Stimulated activated CD8-positive, alpha-beta memory T cell treated with anti-CD3 and anti-CD28 coated beads, Interleukin-4, amount 100 ng/mL, for 1 hour (primary cell): ENCODE measurements at places on chromosomes 11 and 22.

DNA sequence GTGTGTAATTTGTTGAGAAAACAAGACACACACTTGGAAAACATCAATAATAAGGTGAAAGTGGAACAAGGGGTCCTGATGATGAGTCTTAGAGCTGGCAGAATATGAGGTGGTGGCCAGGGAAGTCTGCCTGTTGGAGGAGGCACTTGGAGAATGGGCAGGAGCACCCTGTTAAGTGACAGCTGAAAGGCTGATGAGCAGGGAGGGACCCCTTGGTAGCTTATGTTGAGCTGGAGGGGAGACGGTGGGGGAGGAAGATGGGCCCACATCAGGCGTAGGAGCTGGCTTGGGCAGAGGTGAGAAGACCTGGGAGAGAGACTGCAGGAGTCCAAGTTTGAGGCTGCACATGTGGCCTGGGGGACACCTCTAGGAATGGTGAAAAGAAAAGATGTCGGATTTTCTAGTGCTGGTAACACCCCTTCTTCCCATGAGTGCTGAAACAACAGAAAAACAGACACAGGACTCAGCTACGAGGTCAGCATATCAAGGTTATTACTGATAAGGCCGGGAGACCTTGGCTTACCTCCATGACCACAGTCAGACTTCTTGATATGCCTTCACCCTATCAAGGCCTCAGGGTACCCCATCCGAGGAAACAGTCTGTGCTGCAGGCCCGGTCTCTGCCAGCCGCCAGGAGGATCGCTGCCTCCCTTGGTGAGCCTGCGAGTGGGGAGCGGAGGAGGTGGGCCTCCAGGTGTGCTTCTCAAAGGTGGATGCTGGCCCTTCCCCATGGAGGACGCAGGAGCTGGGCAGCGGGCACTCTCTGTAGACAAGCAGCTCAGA, 14.3 kb upstream of the C11orf96 start:
- DNase-seq: no peak

DNA sequence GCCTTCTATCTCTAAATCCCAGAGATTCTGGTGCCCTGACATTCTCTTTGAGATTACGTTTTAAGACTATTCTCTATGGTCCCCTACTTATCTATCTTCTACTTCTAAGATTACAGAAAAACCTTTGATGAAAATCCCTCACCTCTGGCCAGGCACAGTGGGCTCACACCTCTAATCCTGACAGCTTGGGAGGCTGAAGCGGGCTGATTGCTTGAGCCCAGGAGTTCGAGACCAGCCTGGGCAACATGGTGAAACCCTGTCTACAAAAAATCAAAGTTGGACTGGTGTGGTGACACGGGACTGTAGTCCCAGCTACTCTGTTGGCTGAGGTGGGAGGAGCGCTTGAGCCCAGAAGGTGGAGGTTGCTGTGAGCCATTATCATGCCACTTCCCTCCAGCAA, 14.4 kb downstream of the NUP98 start:
- DNase-seq: no peak

- DNase-seq: no peak
These were observed 14.5 kb downstream of the ART5 start for GRCh38 chr11:3627291-3627690.

DNA sequence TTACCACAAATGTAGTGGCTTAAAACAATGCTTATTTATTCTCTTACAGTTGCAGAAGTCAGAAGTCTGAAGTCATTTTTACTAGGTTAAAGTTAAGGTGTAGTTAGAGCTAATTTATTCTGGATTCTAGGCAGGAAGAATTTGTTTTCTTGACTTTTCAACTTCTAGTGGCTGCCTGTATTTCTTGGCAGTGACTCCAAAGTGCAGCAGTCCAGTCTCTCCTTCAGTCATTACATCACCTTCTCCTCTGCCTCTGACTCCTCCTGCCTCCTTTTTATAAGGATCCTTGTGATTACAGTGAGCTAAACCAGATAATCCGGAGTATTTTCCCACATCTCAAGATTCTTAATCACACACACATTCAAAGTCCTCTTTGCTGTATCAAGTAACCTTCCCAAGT, 581.4 kb downstream of the KCNA4 start:
- DNase-seq: no peak

GRCh38 chr11:115005663-115006062, 327.3 kb downstream of the NXPE2 start:
- no peak for DNase-seq

DNA sequence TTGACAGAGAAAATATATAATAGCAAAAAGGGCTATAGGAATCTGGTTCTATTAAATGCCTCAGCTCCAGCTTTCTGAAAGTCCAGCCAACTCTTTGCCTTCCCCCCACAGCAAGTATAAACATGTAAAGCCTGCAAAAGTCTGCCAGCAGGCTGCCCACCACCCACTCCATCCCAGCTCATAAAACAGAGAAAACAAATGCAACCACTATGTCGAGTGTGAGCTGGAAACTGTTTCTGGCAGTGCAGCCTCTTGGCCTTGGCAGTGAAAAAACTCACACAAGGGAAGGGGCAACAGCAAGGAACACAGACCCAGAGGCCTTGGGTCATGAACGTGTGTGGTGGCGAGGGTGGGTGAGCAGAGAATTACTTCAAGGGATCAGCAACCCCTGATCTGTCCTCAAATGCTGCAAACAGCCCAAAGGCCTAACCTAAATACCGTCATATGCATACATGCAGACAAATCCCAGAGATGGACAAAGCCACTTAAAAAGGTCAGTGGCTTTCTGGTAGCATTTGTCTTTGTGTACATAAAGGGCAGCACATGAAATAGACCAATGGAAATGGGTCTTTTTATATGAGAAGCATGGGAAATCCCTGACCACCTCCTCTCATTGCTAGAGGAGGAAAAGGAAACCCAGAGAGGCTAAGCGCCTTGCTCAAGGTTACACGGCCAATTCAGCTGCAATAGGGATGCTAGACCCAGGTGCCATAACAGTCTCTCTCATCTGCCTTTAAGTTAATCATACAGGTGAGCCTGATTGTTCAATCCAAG, 74.8 kb downstream of the NAT10 start:
- DNase-seq: no peak

DNA sequence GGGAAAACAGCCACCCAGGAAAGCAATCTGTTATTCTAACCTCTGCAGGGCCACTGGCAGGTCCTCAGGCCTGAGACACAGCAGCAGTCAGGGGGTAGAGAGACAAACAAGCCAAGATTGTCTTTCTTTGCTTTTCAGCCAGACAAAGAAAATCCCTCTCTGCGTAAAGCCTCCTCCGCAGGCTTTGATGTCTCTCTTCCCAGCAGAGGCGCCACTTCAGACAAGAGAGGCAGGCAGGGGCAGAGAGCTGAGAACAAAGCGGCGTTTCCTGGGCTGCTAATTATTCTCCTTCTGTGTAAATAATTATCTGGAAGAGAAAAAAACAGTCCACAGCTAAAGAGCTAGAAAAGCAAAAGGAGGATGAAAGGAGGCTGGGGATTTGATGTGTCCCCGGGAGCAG, 102.7 kb upstream of the SEZ6L start:
- DNase-seq: no peak

GRCh38 chr11:57277845-57278720, 41.0 kb upstream of the APLNR start:
- no peak for DNase-seq

DNA sequence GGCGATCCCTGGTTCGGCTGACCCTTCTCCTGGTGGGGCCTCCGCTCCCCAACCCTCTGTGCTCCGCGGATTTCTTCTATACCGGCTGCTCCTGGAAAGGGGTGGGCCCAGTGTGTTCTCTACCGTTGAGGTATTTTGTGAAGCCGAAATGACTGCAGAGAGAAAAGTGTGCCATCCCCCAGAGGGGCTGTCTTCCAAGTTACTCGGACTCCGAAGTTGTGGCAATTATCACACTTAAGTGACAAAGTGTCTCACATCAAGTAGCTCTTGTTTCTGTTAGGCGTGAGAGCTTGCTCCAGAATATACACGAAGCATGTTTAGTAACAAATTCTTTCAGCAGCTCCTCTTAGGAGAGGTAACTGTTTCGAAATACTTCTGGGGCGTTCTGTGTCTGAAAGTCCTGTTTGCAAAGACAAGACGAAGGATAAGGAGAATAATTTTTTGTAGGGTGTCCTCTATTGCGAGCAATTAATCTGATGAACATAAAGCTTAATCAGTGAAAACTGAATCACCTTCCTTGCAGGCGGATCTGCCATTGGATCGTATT, 434 bp downstream of the XPNPEP3 start:
- no peak for DNase-seq

- no peak for DNase-seq
These were observed 706 bp upstream of the OR51E1 start for GRCh38 chr11:4643076-4643475.

- DNase-seq: no peak
These were observed 283.8 kb downstream of the CADM1 start for GRCh38 chr11:115220423-115220822.

DNA sequence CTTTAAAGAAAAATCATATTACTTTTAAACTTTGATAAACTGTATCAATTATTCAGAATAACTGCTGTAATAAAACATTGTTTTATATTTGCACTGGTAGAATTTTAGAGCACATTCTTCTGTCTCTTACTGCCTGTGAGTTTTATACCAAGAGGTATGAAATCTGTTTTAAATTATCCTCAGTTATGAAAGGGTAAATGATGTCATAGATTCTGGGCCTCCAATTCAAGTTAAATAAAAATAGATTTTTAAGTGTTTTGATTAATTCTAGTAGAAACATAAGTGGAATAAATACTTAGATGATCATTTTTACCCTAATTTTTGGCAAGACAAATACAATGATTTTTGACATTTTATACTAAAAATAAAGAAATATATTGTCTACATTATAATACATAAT, 93.0 kb downstream of the GUCY1A2 start:
- no peak for DNase-seq

DNA sequence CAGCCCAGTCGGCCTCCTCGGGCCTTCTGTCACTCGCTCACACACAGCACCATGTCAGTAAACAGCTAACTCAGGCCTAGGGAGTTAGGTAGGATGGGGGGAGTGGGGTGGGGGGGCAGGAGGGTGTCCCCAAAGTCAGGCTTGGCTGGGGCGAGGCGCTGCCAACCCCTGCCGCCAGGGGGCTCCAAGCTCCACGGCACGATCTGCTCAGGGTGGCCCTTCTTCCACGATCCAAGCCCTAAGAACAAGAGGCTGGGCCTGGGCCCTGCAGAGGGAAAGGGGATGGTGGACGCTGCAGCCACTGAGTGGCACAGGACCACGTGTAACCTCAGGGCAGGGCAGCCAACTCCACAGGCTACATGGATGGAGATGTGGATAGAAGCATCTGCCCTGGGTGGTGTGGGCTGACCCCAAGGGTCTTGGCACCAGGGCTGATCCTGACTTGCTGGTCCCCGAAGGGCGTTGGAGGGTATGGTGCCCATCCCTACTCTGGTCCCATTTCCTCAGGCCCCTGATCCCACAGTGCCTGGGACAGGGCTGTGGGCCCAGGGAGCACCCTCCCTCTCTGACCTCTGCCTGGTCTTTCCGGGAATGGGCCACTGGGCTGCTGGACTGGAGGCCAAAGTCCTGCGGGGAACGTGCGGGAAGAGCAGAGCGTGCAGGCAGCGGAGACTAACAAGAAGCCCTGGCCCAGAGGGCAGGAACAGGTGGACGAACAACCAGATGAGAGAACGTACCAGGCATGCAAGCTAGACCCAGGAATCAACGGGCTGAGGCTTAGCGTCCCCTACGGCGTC, 29.1 kb upstream of the TXNRD2 start:
- DNase-seq: peak; percentile 59

- DNase-seq: no peak
These were observed 957.9 kb downstream of the BRD1 start for GRCh38 chr22:48869788-48870187.

GRCh38 chr11:129443276-129443675, 67.6 kb downstream of the BARX2 start:
- no peak for DNase-seq

GRCh38 chr11:126282736-126283591, at the start of gene TIRAP:
Gene TIRAP (plus strand): TSS chr11:126283093. CDS start chr11:126290895, 7,802 bp downstream.
- DNase-seq: peak; percentile 24

DNA sequence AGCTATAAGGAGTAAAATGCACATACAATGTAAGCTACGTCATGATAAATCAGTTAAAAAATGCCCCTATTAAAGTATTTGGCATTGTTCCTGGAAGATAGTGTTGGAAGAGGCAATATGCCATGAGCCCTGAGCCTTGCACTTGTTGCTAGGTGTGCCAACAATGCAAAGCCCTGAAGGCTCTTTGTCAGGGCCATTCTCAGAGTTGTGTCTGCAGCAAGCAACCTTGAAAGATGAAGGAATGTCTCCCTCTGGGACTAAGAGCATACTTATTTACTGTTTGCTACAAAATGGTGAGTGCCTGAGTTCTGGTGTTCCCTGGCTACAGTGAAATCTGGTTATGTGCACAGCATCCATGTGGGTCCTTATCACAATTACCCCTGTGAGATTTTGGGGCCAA, 322.3 kb upstream of the FAT3 start:
- DNase-seq: no peak

DNA sequence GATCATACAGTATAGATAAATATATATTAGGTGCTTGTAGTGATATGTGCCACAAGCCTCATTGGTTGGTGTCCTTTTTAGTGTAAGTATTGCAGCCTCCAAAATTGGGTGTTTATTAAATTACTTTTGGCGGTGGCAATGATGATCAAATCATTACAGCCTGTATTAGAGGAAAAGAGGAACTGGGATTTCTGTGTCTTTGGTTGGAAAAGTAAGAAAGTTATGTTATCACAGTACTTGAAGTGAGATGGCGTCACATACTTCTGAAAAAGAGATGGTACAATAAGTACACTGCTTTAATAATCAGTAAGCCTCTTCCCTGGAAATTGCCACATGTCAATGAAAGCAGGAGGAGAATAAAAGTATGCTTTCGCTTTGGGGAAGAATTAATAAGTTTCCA, 523 bp upstream of the MPZL3 start:
- no peak for DNase-seq

DNA sequence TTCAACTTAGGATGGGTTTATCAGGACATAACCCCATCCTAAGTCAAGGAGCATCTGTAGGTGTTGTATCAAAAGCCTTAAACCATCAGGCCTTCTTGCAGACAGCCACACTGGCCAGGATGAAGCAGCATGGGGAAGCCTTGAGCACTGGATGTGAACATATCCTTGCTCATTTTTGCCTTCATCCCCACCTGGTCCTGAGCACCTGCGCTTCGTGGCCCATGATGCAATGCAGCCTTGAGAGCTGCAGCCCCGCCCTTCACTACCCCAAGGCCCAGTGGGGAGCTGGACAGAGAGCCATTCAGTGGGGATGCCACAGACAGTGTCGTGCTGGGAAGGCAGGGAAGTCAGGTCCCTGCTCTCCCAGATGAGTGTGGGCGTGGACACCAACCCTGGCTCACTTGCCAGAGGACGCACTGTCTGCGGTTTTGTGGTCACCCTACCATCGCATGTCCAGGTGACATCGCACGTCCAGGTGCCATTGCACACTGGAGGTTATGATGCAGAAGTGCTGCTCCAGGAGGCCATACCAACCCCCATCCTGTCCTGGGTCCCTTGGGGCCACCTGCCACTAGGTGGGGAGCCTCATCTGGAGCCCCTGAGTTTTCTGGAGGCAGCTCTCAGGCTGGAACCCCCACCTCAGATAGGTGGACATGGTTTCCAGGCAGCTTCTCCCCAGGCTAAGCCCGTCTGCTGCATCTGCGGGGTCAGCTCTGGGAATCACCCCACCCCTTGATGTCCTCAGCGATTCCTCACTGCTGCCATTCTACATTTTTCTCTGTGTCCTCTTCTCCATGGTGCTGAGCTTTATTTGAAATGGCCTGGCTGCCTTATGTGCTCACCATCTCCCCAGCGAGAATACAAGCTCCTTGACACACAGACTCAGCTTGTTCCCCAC, 14.4 kb downstream of the GNAZ start:
- DNase-seq: no peak

- no peak for DNase-seq
These were observed 532.3 kb downstream of the DLG2 start for GRCh38 chr11:85094795-85095194.
